Stimulated activated CD4-positive, alpha-beta T cell treated with anti-CD3 and anti-CD28 coated beads, Interleukin-15, amount 100 ng/mL, for 48 hours (primary cell): ENCODE measurements at places on chromosomes 2 and 18.

DNA sequence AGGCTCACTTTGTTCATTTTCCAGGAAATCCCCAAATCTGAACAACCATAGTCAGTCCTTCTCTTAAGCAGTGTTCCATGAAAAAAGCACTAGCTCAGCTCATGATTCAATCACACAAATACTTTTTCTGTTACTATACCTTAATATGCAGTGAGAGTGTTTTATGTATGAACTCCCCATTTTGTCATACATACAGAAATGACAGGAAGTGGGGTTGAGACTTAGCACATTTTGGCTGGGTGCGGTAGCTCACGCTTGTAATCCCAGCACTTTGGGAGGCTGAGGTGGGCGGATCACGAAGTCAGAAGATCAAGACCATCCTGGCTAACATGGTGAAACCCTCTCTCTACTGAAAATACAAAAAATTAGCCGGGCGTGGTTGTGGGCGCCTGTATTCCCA, 55.2 kb upstream of the DTNB start:
- DNase-seq: no peak

- DNase-seq: no peak
Measured at GRCh38 chr2:126930970-126931590, 32.4 kb downstream of the TEX51 start.

DNA sequence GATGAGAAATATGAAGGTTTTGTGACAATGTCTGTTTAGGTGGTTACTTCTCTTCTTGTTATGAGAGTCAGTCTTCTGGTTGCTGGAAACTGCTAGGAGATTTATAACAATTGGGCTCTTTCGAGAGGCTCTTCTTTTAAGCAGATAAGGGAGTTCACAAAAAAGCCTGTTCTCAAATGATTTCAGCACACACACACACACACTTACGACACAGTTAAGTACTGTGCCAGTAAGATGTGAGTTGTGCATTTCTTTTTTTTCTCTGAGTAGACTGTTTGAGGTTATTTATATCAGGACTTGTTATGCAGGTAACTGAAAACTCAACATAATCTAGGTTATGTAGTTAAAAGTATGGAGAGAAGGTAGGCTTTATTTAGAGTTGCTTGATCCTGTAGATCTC, 49.8 kb downstream of the MSH2 start:
- DNase-seq: no peak

DNA sequence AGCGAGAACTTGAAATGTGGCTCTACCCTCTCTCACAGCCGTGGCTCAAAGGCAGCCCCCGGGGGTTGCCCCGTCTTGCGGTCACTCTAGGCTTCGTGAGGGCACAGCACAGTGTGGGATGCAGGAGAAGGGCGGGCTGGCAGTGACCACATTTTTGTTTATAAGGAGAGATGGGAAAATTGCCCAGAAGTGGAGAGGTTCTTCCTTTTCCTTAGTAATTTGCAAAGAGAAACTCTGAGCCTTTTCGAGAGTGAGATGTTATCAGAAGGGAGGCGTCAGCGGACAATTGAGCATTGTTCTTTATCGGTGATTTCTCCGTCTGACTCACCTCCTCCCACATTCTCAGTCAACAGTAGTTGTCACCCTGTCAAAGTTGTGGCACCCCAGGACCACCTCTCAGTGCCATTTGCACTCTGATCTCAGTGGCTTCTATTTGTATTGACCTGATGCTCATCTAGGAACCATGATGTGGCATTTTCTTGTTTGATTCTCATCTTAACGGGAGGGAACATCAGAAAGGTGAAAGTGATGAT, 89.6 kb downstream of the ACAA2 start:
- peak; percentile 4 for DNase-seq

DNA sequence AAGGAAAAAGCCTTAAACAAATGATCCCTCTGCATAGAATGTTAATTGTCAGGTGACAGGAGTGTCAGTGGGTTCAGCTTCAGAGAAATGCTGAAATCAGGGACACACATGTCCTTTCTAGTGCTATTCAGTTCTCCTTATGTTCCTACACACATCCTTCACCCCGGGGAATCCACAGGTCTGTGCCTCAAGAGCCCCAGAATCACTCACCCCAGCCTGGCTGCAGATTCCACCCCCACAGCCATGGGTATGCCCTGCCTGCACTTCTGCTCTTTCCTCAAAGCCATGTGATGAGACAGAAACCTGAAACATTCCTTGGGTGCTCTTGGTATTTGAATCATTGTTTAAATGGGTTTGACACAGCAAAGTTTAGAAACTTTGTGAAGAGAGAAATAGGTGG, 27.4 kb upstream of the FZD7 start:
- DNase-seq: no peak

DNA sequence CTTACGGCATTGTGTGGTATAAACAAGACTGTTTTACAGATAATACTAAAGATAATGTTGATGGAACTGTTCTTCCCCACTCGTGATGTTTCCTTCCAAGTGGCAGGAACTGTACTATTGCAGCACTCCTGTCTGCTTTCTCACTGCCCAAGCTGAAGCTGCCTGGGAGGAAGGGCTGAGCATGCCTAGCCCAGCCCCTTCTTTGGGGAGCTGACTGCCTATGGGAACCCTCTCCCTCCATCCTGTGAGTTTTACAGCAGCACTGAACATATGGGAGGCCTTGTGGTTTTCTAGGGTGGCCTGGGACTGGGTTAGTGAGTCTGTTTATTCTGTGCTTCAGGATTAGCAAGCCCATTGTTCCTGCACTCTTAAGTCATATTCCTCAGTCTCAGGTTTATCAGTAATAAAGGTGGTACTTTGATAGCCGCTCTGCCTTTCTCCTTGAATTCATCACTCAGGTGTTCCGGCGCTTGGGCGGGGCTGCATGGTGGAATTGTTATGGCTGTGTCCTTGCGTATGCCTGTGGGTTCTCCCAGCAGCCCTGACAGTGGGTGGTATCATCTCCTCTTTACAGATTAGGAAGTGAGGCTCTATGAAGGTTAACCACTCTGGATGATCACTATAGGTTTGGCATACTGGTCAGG, 379.7 kb downstream of the PTPRM start:
- no peak for DNase-seq

DNA sequence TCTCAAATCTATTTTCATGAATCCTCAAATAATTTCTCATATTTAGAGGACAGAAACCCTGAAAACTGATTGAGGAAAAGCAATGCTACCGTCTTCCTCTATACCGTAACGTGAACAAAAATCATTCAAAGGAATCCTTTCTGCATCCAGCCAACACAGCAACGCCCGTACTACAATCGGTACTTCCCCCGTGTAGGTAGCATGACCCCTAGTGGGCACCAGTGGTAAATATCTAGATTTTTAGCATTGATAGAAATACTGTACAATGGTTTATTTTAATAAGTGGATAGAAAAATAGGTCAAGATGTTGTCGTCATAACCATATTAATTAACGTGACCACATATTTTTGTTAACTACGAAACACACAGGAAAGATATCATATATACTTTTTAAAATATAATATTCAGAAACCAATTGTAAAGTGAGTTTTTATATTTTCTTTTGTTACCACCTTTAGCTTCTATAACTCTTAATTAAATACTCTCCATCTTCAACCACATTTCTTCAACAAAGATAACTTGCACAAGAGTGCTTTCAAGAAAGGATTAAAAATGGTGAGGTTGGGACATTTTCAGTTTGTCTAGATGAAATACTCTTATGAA, 194.1 kb downstream of the SS18 start:
- no peak for DNase-seq

- no peak for DNase-seq
Measured at GRCh38 chr2:150136893-150137292, 350.6 kb downstream of the RND3 start.

DNA sequence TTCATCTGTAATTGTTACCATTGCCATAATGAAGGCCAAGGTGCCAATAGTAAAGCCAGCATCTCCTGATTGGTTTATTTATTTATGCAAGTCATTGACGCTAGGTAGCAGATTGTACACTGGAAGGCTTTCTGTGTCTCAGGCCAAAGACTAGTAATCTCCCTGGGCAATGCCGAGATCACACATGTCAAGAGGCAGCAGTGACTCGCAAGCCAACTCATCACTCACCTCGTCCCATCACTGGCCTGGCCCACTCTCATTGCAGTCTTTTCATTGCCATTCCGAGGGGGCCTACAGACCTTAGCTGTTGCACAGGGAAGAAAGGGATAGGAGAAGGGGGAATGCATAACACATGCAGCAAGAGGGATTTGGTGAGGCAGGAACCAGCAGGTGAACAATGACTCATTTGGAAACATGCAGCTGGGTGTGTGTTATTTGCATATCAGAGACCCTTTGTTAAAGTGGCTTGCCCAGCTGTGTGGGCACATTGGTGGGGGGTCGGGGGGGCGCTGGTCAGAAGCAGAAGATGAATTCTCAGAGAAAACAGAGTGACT, 448.7 kb upstream of the HNRNPA3 start:
- DNase-seq: no peak

- DNase-seq: no peak
Measured at GRCh38 chr2:28586867-28587266, 91.0 kb downstream of the PLB1 start.

GRCh38 chr2:128577141-128577930, 258.7 kb upstream of the HS6ST1 start:
- no peak for DNase-seq

GRCh38 chr18:63074981-63075404, 244.6 kb downstream of the BCL2 start:
- DNase-seq: peak; percentile 40

- no peak for DNase-seq
Measured at GRCh38 chr2:102238039-102238756, 51.4 kb downstream of the IL1RL2 start.

DNA sequence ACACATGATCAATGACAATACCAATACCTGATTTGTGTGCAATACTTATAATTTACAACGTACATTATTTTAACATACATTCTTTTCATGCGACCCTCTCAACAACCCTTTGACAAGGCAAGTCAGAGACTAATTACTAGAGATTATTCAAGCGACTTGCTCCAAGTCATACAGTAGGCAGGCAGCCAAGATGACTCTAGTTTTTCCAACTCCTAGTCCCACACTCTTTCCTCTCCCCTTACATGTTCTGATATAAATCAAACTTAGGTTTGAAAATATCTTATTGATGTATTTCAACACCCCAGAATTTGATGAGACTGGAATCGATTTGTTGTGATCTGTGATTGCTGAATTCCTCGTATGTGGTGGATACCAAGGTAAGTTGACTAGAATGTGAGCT, 8.0 kb upstream of the CYP27C1 start:
- DNase-seq: no peak

- no peak for DNase-seq
Measured at GRCh38 chr2:143192106-143192505, 62.9 kb downstream of the ARHGAP15 start.

DNA sequence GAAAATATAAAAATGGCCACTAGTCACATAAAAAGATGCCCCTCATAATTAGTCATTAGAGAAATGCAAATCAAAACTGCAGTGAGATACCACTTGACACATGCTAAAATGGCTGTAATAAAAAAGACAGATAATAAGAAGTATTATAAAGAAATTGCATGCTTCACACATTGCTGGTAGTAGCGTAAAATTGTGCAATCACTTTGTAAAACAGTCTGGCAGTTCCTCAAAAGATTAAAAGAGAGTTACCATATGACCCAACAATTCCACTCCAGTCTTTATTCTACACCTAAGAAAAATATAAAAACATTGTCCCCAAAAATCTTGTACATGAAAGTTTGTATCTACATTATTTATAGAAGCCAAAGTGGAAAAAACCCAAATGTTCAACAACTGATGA, 170.6 kb upstream of the FIGN start:
- DNase-seq: no peak

DNA sequence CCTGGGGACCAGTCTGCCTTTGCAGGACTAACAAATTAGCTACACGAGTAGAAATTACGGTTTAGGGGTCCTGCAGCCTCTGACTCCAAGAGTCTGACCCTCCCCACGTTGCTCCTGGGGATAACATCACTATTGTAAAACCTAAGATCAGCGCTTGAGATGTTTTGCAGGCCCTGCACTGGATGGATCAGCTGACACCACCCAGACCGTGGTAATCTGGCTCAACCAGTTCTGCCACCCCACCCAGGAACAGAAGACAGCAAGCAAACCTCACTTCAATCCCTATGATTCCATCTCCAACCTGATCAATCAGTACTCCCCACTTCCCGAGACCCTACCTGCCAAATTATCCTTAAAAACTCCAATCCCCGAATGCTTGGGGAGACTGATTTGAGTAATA, 31.7 kb downstream of the NGEF start:
- no peak for DNase-seq

- DNase-seq: no peak
Measured at GRCh38 chr18:70288171-70288850, 534 bp upstream of the SOCS6 start.

- no peak for DNase-seq
Measured at GRCh38 chr2:203928849-203929248, 7.7 kb upstream of the ICOS start.

GRCh38 chr2:233471291-233472035, 95.1 kb downstream of the USP40 start:
- DNase-seq: no peak

DNA sequence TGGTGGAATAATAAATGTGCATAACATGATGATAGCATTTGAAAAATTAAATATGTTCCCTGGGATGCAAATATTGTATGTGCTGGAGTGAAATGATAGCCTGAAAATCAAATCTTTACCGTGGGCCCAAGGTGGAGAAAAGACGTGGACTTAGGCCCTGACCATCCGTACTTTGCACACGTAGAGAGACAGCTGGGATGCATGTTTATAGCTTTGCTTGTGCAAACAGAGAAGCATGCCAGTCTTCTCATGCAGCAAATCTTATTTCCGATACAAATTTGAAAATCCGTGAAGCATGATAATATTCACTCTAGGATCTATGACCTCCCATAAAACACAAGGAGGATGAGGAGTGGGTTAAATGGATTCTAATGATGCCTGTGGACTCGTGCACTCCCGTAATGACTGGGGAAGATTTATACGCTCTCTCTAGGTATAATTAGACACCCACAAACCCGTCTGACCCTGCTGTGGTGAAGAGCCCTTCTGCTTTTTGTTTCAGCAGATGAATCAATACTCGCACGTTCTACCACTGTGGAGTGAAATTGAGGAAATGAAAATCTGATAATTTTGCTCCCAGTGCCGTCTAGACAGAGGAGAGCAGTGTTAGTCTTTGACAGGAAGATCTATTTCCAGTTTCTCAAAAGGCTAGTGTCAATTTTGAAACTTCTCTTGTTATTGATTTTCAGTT, 810.3 kb upstream of the SALL3 start:
- no peak for DNase-seq

DNA sequence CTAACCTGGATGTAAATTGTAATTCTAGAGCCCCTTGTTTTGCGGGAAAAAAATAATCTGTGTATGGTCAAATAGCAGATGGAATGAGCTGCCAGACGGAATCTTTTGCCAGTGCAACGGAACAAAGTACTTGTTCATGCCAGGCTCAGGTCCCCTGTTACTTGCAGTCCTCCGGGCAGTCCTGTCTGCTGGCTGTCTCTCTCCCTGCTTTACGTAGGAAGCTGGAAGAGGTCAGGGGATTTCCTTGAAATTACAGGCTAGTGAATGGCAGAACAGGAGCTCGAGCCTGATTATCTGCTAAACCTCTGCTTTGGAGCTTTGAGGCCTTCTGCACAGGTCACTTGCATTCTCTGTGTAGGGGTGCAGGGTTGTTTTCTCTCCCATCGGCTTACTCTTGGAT, 54.8 kb downstream of the LRRFIP1 start:
- DNase-seq: no peak

GRCh38 chr18:27763936-27764335, 413.0 kb downstream of the CDH2 start:
- DNase-seq: no peak
